ENCODE measurements at places on chromosomes 16 and 17.

DNA sequence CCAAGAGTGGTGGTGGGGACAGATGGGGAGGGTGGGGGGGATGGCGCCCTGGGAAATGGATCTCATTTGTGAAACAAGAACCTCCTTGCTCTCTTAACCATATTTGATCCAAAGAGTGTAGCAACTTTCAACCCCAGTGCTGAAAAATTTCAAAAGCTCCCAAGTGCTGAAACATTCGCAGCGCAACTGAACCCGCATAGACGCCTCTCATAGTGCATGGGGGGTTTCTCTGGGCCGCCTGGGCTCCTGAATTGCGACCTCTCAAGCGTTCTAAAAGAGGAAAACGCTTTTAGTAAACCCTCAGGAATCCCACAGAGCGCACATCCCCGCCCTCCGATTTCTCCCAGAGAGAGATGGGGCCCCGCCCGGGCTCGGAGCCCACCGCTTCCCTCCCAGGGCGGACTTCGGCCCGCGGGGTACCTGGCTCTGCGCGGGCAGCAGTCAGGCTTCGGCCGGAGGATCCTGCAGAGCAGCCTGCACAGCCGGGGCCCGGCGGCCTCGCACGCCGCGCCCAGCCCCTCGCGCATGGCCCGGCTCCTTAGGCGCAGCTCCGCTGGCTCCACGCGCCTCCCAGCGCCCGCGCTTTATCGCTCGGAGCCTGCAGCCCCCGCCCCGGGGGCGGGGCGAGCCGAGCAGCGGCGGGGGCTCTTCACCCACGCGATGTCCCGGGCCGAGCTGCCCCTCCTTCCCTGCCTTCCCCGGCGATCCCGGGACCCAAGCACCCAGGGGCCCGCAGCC is 7.0 kb downstream of the NOS2 start:
- peak; percentile 27 for DNase-seq

GRCh38 chr17:7403727-7403976 is 245 bp downstream of the TMEM256 start:
- no peak for DNase-seq

- no peak for DNase-seq
Measured at GRCh38 chr17:30372755-30373154, 6.0 kb upstream of the CPD start.

DNA sequence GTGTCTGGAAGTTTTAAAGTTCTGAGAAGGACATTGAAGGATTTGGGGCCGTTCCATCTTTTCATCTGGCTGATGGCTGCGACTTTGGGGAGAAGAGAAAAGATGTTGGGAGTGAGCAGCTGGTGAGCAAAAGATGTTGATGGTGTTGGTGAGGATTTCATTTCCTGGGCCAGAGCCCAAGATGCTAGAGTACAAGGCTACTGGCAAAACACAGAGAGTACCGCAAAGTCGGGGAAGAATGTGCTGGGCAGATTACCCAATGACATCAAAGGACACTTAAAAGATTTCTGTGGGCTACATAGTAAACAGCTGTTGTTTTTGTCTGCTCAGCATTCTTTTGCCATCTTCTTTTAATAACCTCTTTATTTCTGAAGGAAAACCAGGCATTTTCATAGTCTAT is 49.4 kb upstream of the GAS7 start:
- no peak for DNase-seq

- DNase-seq: no peak
Measured at GRCh38 chr16:86876499-86876898, 298.1 kb downstream of the FOXL1 start.

DNA sequence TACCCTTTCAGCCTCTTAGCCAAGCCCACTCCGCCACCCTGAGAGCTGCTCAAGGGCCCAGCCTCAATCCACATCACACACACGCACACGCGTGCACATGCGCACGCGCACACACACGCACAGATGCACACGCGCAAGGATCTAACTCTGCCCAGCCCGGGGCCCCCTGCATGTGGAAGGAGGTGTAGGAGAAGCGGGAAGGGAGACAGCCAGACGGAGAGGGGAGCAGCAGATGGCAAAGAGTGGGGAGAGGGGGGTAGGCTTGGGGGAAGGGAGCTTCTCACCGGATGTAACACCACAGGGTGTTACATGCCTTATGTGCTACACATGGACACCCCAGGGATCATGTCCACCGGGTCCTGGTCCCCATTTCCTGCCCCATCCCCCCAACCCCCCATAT is 15.3 kb downstream of the DLG4 start:
- DNase-seq: no peak

DNA sequence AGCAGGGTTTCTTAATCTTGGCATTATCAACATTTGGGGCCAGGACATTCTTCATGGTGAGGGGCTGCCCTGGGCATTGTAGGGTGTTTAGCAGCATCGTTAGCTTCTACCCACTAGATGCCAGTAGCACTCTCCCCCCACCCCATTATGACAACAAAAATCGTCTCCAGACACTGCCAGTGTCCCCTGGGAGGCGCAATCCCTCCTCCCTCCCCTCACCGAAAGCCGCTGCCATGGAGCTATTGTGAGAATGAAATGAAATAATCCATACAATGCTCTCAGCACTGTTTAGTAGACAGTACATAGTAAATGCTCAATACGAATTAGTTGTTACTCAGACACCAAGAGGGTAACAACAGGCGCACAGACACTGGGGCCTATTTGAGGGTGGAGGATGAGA is 502.9 kb downstream of the NPIPA7 start:
- DNase-seq: no peak

- DNase-seq: no peak
Measured at GRCh38 chr16:81466356-81466980, 21.9 kb downstream of the CMIP start.

GRCh38 chr16:56428091-56428490 is 2.7 kb upstream of the AMFR start:
- no peak for DNase-seq

- peak; percentile 68 for DNase-seq
Measured at GRCh38 chr17:79192503-79193351, 118.1 kb downstream of the ENGASE start.

DNA sequence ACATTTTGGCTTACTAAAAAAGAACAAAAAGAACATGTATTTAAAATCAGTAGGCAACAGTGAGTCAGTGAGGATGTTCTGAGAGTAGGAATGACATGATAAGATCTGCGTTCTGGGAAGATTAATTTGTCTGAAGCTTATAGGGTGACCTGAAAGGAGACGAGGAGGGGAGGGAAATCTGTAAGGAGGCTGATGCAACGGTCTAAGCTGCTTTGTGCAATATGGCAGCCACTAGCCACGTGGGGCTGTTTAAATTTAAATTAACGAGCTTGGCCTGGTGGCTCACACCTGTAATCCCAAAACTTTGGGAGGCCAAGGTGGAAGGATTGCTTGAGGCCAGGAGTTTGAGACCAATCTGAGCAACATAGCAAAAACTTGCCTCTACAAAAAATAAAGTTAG is 181.6 kb upstream of the CACNG3 start:
- DNase-seq: no peak

DNA sequence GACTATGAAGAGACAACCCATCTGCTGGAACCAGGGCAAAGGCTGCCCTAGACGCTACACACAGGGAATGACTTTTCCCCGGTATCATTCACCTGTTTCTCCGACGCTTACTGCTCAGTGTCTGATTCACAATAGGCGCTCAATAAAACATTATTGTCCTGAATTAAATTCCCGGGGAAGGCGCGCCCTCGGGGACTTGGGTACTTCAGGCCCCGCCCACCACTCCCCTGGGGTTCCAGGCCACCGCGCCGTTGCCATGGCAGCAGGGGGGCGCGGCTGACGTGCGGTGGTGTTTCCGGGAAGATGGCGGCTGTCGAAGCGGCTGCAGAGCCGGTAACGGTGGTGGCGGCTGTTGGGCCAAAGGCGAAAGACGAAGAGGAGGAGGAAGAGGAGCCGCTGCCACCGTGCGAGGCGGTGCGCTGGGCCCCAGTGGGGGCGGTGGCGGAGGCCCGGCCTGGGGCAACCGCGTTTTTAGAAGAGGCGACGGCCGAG is at the start of gene RUNDC1:
RUNDC1 (plus strand) TSS at position 292 of the 492 bp plus-strand sequence; CDS start at position 304, 12 bp downstream.
- DNase-seq: peak; percentile 91

DNA sequence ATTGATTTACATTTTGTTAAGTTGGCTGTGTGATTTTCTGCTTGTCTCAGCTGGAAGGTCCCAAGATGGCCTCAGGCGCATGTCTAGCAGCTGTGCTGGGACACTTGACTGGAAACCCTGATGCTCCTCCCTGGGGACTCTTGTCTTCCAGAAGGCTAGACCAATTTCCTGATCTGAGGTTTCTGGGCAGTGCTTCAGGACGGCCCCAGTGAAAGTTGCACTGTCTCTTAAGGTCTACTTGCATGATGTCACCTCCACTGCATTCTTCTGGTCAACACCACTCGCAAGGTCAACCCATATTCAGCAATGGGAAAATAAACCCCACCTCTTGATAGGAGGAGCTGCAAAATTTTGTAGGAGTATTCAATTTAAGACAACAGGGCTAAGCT is 116.0 kb downstream of the SALL1 start:
- DNase-seq: no peak

DNA sequence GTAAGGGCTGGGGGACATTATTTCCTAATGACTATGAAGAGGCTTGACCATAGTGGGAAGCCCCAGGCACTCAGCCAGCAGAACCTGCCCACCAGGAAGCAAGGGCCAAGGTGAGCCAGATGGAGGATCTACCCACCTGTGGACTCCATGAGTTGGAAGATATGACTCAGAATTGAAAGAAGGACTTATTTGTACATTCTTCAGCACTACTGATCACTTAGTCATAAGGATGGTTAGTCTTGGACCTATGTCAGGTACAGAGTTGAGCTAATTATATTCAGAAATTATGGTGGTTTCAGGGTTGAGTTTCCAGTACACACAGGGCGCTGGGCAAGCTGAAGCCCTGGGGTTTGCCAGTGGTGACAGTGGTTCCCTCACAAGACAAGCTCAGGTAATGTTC is 24.0 kb upstream of the GRIN2A start:
- DNase-seq: no peak

DNA sequence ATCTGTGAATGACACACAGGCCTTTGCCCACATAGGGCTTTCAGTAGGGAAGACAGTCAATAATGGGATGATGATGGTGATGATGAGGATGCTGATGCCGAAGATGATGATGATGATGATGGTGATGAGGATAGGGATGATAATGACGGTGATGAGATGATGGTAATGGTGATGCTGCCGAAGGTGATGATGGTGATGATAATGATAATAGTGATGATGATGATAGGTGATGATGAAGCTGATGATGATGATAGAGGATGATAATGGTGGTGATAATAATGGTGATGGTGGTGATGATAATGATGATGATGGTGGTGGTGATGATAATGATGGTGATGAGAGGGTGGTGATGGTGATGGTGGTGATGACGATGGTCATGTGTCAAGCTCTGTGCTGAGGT is 12.9 kb downstream of the FOXL1 start:
- no peak for DNase-seq

- DNase-seq: no peak
Measured at GRCh38 chr17:74491626-74492025, 25.2 kb downstream of the CD300A start.

DNA sequence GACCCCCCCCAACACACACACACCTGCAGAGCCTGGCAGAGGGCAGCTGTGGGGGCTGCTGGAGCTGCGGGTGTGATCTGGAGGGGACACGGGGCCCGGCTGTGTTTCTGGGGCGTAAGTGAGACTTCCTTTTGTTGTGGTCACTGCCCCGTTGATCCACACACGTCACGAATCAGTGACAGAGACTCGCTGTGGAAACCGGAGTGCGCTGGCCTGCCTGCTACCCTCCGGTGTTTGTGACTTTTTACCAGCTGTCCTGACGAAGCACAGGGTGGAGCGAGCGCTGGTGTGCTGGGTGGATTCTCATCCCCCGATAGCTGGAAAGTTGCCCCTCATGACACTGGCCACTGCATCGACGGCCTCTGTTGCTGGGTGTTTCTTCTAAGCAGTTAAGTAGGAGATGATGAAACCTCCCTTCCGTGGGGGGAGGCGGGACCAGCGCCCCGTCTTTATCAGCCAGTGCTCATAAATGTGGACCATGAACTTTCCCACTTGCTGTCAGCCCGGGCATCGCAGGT is 2.3 kb downstream of the METRNL start:
- no peak for DNase-seq

DNA sequence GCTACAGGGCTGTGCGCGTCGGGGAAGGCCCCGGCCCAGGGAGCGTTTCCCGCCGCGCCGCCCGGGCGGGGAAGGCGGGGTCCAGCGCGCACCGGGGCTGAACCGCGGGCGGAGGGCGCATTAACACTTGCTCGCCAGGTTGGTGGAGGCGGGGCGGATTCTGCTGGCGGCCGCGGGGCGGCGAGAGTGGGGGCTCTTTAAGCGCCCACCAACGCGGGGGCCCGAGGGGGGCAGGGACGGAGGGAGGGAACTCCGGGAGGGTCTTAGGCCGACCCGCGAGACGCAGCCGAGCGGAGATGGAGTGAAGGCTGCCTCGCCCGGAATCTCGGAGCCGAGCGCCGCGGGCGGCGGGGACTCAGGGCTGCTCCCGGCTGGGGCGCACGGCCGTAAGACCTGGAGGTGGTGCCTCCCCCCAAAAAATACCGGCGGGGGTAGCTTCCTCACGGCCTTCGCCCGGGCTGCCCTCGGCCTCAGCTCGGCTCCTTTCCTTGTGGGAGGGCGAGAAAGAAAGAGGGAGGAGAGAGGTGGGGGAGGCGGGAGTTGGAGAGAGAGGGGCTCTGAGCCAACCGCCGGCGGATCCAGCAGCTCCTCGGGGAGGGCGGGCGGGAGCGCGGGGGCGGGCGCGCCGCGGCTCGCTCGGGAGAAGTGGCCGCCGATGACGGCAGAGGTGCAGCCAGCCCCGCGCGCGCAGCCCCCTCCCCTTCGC is 415 bp upstream of the FOXF1 start:
- DNase-seq: no peak

GRCh38 chr16:4339909-4340308 is 11.2 kb downstream of the PAM16 start:
- no peak for DNase-seq

DNA sequence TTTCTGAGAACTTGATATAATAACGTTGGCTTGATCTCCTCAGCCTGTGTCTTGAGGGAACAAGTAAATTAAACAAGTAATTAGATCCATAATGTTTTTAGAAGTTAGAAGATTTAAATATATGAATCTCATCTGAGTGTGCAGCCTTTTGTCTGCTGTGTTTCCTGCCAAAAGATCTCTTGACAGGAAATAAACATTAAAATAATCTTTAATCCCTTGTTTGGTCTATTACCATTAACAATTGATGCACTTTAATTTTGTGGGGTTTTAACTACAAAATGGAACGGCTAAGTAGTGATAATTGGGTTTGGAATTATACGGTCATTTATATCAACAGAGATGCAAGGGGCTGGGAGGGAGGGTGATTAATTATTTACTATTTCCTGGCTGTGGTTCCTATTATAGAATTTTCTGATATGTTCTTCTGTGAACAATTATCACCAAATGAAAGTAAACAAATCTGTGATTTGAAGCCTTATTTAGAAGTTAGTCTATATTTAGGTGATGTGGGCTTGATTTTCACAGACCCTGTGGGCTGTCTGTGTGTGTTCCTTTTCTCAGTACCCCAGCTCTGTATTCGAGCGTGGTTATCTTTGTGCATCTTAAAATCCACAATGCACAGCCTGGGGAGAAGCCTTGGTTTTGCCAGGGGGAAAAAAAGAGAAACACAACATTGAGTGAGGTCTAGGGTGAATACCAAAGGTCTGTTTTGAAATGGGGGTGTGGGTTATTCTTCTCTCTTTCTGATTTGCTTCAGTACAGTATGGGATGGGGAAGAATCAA is 556.1 kb downstream of the WWOX start:
- DNase-seq: no peak

Measured in right renal pelvis (tissue), 4 donors.